ENCODE measurements at places on chromosomes 7 and 10.
A peak's percentile ranks its signal among the peaks of the same experiment; 100 is the strongest.

DNA sequence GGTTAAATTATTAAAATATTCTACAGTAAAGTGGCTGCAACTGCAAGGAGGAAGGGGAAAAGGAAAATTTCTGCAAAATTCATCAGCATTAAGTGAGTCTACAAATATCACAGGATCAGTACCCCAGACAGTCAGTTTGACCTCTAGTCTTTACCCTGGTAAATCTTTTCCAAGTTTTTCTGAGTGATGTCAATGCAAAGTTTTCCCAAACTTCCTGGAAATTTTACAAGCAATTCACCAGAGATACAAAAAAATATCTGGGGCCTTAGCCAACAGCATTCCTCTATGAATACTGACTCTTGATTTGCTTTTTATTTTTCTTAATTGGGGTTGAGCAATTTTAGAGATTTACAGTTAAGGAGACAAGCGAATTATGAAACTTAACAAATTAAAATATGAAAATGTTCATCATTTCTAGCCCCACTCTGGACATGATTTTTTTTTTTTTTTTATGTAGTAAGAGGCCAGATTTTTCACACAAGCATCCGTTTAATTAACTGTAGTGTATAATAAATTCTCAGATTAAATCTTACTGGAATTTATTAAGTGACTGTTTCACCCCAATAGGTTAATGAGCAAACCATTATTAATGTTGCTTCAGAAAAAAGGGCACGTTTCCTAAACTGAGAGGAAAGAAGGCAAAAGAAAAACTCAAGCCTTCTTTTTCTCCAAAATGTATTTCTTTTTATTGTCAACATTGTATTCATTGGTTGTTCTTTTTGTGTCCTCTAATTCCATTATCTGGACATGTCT, 539.5 kb upstream of the FZD8 start:
- no peak for DNase-seq

DNA sequence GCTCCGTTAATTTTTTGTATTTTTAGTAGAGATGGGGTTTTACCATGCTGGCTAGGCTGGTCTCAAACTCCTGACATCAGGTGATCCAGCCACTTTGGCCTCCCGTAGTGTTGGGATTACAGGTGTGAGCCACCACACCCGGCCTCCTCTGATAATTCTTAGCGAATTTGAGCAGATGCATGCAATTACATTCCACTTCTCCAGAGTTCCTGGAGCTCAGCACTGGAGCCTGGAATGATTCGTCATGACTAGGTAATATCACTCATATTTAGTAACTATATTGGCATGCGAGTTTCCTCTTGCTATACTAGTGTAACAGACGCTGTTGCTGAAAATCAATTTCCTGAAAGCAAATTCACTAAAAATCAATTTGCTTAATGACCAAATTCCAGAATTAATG, 86.8 kb downstream of the MKX start:
- no peak for DNase-seq

DNA sequence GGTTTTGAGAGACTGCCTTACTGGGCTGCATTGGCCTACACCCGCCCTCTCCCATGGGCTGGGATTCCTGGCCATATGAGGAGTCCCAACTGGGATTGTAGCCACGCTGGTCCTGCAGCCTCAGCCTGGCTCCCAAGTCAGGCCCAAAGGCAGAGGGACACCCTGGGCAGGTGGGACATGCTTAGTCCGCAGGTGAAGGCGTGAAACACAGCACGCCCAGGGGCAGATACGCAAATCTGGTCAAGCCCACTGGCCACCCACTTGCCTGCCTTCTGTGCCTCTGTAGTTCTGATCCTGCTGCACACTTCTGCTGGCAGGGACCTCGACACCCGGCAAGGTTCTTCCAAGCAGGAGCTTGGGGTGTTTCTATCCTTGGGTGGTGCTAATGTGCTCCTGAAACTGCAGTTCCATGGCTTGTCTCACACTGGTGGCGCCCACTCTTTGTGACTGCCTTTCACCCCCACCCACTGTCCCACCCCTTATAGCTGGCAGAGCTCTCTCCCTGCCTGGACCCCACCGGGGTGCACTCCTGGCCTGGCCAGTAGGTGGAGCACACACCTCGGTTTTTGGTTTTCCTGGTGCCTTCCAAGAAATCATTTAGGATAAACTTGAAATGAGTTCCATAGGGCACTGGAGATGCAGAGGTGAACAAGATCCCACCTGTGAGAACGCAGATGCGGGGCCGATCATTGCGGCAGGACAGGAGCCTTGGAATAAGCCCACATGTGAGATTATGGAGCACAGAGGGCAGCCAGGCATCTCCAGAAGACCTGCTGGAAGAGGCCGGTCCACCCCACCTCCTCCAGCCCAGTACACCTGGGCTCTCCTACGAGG, 47.9 kb downstream of the MKI67 start:
- DNase-seq = peak; percentile 37

GRCh38 chr10:34957531-34957930, 132.6 kb downstream of the CUL2 start:
- DNase-seq = no peak

- DNase-seq = no peak
These were observed 95.8 kb upstream of the CREB5 start for GRCh38 chr7:28316489-28316888.

- DNase-seq = no peak
These were observed 6.8 kb upstream of the CLDN4 start for GRCh38 chr7:73823873-73824592.

GRCh38 chr10:12221323-12222298, 25.6 kb downstream of the CDC123 start:
- DNase-seq = no peak

Measured in activated T-cell treated with anti-CD3 and anti-CD28 coated beads, Interleukin-2, amount 50 U/mL, for 4 hours (primary cell).